Daoy (cell line): ENCODE measurements at places on chromosomes 7 and 10. TPM values are rescaled to one million over a fixed set of nuclear protein-coding genes. Genes with fewer than 3 reads are reported as not detected.

SYT15B gene
- total RNA-seq = 0.09 TPM in 1 of 2 replicates, not detected in the other

C10orf62 gene
- not detected in 2 replicates for total RNA-seq

SPDYE16 gene
- under 0.01 TPM in 1 of 2 replicates, not detected in the other for total RNA-seq

PRSS2 gene
- not detected in 2 replicates for total RNA-seq

STAMBPL1 gene
- total RNA-seq = 22.9 and 23.9 TPM in 2 replicates

PRR15 gene
- total RNA-seq = 2.3 and 3.5 TPM in 2 replicates

SPDYE2B gene
- not detected in 2 replicates for total RNA-seq

OR6B1 gene
- not detected in 2 replicates for total RNA-seq

ABCB1 gene
- 11.8 and 18.9 TPM in 2 replicates for total RNA-seq

GATA3 gene
- 0.51 and 1.4 TPM in 2 replicates for total RNA-seq

DOCK4 gene
- total RNA-seq = 10.7 and 17.2 TPM in 2 replicates

CFAP70 gene
- 0.29 TPM in 1 of 2 replicates, not detected in the other for total RNA-seq

TMEM225B gene
- total RNA-seq = 0.69 TPM in 1 of 2 replicates, not detected in the other

VWC2 gene
- total RNA-seq = not detected in 2 replicates

TAF3 gene
- 2.1 TPM in 2 replicates for total RNA-seq

EPHB6 gene
- 12.9 and 20.4 TPM in 2 replicates for total RNA-seq

ACSL5 gene
- 16.1 and 18.3 TPM in 2 replicates for total RNA-seq

OR13A1 gene
- not detected in 2 replicates for total RNA-seq

GNAT3 gene
- not detected in 2 replicates for total RNA-seq

CDNF gene
- not detected in 2 replicates for total RNA-seq

SMC3 gene
- total RNA-seq = 39.8 and 43.2 TPM in 2 replicates

METTL2B gene
- total RNA-seq = 78.2 and 87.8 TPM in 2 replicates

ERVW-1 gene
- not detected in 2 replicates for total RNA-seq

GJC3 gene
- total RNA-seq = not detected in 2 replicates

CAMK2B gene
- total RNA-seq = 0.06 TPM in 1 of 2 replicates, not detected in the other

VSIR gene
- 1.5 and 1.9 TPM in 2 replicates for total RNA-seq

CHN2 gene
- total RNA-seq = 15.3 and 19.8 TPM in 2 replicates

ARHGEF35 gene
- 0.95 and 3.6 TPM in 2 replicates for total RNA-seq

LRIT1 gene
- total RNA-seq = not detected in 2 replicates

CD36 gene
- total RNA-seq = not detected in 2 replicates

HIPK2 gene
- 10.4 and 12.2 TPM in 2 replicates for total RNA-seq

FKBP14 gene
- 47.3 and 54.4 TPM in 2 replicates for total RNA-seq

PPP1R17 gene
- total RNA-seq = not detected in 2 replicates

HMX3 gene
- 1.1 and 3.3 TPM in 2 replicates for total RNA-seq

LANCL2 gene
- total RNA-seq = 59.3 and 95.9 TPM in 2 replicates

MEOX2 gene
- not detected in 2 replicates for total RNA-seq

ADCY1 gene
- total RNA-seq = 0.34 and 0.80 TPM in 2 replicates

PNLIP gene
- not detected in 2 replicates for total RNA-seq
